ENCODE measurements at places on chromosomes 16 and 17.

DNA sequence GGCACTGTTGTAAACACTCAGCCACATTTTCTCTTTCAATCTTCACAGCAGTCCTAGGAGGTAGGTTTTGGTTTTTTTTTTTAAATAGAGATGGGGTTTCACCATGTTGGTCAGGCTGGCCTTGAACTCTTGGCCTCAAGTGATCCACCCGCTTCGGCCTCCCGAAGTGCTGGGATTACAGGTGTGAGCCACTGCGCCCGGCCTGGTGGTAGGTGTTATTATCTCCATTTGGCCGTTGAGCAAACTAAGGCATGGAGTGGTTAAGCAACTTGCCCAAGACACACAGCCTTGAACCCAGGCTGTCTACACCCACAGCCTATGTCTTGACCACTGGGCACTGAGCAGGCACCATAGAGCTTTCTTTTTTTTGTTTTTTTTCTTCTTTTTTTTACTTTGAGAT is 8.6 kb downstream of the SGCA start:
- DNase-seq = no peak

- no peak for DNase-seq
Observed at GRCh38 chr17:1322014-1322428, 42.6 kb downstream of the TRARG1 start.

- no peak for DNase-seq
Observed at GRCh38 chr17:61996916-61997605, 68.0 kb downstream of the MED13 start.

- DNase-seq = no peak
Observed at GRCh38 chr17:10674704-10675103, 17.6 kb upstream of the MYH3 start.

GRCh38 chr16:17325476-17326143 is 145.2 kb downstream of the XYLT1 start:
- DNase-seq = no peak

GRCh38 chr17:3448059-3448665 is 14.5 kb upstream of the OR1E2 start:
- DNase-seq = no peak

DNA sequence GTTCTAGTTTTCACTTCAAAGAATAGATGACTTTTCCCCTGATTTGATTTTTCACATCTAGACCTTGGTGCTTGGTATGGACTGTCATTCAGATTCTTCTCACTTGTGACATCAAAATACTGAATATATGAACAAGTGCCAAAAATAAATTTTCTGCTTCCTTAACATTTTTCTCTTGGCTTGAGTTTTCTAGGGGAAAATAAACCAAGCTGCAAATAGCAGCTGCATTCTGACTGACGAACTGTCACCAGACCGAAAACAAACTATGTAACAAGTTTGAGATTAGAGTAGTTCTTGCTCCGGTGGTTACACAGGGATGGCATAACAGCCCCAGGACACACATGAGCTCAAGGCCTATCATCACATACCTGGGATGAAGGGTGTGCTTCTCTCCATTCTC is 345.7 kb downstream of the CNTNAP4 start:
- no peak for DNase-seq

GRCh38 chr16:2707368-2708289 is 12.4 kb downstream of the PRSS27 start:
- no peak for DNase-seq

DNA sequence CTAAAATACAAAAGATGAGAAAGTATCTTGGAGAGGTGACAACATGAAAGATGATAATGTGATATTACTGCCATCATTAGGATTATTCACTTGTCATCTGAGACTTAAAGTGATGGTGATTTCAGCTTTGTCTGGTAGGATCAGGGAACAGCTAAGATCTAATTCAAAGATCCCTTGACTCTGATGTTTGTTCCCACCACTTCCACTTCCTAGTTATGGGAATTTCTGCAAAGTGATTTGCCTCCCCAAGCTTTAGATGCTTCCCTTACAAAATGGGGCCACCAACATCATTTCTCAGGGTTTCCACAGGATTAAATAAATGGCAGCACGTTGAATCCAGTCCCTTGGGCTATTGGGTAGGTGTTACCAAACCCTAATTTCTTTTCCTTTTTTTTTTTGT is 550.8 kb upstream of the CDH5 start:
- no peak for DNase-seq

DNA sequence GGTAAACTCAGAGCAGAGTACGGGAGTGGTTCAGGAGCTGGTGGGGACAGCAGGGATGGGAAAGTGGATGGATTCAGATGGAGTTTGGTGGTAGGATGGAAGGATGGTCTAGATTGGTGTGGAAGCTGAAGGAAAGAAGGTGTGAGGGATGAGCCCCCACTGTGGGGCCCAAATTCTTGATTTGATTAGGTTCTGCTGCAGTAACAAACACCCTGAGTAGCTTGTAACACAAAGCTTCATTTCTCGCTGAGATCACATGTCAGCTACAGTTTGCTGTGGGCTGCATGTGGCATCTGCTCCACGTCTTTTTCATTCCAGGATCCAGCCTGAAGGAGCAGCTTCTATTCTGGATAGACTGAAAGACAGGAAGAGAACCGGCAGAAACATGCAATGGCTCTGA is 143.8 kb downstream of the IRX3 start:
- no peak for DNase-seq

DNA sequence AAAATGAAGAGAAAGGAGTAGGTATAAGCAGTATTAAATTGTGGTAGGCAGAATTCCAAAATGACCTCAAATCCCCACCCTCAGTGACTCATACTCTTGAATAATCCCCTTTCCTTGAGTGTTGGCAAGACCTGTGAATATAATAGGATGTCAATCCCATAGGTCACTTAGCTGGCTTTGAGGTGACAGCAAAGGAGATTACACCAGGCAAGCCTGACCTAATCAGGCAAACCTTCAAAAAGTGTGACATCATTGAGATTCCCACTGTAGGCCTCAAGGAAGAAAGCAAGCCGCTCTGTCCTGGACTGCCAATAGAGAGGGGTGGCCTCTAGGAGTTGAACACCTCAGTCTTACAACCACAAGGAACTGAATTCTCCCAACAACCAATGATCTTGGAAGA is 535.2 kb downstream of the RBFOX1 start:
- no peak for DNase-seq
